ENCODE measurements at places on chromosomes 13 and 19.

- DNase-seq, result no peak
Observed at GRCh38 chr19:48962029-48962848, 2.9 kb upstream of the FTL start.

DNA sequence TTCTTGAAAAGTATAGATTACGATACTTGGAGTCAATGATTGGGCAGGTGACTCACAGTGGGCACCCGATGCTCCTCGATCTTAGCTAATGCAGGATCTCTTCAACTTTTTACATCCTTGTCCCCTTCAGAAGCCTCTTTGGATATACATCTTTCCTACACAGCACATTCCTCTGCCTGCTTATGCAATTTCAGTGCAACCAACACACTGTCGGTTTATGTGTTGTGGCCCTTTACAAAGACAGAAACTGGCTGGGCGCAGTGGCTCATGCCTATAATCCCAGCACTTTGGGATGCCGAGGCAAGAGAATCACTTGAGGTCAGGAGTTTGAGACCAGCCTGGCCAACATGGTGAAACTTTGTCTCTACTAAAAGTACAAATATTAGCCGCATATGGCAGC is 2.6 kb downstream of the GPR42 start:
- no peak for DNase-seq

GRCh38 chr13:112871742-112872141 is 97.3 kb upstream of the MCF2L start:
- DNase-seq, result no peak

DNA sequence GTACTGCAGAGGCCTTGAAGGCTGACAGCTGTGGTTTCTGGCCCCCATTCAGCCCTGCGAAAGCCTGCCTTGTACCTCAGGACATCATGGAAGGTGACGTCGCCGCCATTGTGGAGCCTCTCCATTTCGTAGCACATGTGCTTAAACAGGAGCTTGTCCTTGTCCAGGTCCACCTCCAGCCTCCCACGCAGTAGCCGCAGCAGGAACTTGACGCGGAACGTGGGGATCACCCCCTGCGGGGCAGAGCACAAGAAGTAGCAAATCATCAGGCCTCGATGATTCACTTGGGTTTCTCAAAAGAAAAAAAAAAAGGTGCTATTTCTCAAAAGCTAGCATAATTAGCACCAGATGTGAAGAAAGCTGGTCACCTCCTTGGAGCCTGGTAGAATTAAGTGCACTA is 351.0 kb downstream of the NALCN start:
- DNase-seq, result no peak

DNA sequence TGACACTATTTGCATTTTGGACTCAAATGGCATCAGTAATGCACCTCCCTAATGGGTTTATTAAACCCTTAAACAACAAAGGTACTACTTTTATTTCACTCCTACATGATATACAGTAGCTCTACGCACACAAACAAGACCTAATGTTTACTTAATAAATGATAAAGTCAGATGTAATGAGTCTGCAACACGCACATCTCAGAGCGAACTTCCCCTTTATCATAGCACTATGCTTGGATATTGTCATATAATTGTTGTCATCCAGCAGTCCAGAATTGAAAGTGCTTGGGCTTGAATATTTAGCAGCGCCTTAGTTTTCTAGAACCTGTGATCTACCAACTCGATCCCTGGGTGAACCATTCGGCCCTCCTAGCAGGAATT is 772 bp downstream of the PARP4 start:
- no peak for DNase-seq

DNA sequence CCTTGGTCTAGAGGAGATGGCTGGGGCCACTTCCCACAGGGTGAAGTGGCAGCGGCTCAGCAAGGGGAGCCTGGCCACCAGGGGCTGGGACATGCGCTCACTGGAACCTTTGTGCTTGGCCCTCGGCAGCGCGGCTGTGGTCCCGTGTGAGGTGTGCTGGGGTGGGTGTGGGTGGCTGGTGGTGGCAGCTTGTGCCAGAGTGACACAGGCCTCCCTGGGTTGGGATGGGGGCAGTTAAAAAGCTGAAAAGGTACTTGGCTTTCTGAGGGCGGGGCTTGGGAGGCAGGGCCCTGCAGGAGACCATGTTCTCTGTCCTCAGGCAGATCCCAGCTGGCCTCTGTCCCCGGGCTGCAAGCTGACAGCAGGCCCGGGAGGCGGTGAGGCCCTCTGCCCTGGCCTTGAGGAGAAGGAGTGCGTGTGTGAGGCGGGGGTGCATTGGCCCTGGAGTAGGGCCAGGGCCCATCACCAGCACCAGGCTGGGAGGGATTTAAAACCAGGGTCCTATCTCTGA is 17.3 kb downstream of the MPND start:
- no peak for DNase-seq

GRCh38 chr13:35723821-35724220 is 247.3 kb upstream of the MAB21L1 start:
- no peak for DNase-seq

DNA sequence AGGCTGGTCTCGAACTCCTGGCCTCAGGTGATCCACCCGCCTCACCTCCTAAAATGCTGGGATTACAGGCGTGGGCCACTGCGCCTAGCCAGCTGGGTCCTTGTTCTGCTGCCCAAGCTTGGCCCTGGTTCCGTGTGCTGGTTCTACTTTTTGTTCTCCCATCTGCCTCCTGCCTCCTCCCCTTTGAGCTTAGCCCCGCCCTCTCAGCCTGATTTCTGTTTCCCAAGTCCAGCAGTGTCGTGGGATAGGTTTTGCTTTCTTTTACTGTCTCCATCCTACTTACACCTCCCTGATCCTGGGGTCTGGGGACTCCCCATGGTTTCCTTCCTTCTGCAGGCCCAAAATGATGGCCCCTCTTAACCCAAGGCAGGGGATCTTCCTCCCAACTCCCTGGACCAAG is 2.4 kb downstream of the BLOC1S3 start:
- no peak for DNase-seq
